ENCODE measurements at places on chromosomes 1 and 21.

- DNase-seq, result no peak
These were observed 7.0 kb downstream of the IFNAR2 start for GRCh38 chr21:33236766-33237165.

DNA sequence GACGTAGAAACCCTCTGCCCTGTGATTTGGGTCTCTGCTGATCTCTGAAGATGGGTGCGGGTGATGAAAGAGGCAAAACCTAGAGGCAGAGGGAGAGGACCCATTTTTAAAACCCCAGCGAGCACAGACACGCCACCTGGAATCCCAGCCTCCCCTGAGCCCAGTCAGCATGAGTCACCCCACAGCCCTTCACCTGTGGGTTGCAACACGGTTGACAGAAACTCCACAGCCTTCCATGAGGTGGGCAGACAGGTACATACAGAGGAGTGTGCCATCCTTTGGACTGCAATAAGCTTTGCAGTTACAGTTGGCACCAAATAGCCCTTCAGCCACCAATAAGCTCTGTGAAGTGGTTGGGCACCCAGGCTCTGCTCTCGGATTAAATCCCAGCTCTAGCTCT lies 2.1 kb upstream of the GRHL3 start:
- DNase-seq, result no peak

- no peak for DNase-seq
These were observed 172.4 kb upstream of the IGSF21 start for GRCh38 chr1:17935230-17935629.

DNA sequence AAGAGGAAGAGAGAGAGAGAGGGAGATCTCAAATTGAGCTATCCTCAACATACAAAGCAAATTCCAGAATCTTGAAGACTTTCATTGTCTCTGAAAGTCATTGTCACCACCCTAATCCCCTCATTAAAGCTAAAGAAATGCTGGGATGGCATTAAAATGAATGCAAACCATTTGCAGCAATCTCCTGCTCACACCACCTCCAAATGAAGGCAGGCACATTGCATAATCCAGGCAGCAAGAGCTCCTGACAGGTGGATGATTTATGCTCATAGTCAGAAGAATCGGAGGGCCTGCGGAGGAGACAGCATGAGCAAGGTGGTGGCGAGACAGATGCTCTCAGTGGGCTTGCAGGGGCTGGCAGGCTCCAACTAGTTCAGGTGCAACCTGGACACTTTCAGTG lies 90.2 kb downstream of the ESRRG start:
- no peak for DNase-seq

DNA sequence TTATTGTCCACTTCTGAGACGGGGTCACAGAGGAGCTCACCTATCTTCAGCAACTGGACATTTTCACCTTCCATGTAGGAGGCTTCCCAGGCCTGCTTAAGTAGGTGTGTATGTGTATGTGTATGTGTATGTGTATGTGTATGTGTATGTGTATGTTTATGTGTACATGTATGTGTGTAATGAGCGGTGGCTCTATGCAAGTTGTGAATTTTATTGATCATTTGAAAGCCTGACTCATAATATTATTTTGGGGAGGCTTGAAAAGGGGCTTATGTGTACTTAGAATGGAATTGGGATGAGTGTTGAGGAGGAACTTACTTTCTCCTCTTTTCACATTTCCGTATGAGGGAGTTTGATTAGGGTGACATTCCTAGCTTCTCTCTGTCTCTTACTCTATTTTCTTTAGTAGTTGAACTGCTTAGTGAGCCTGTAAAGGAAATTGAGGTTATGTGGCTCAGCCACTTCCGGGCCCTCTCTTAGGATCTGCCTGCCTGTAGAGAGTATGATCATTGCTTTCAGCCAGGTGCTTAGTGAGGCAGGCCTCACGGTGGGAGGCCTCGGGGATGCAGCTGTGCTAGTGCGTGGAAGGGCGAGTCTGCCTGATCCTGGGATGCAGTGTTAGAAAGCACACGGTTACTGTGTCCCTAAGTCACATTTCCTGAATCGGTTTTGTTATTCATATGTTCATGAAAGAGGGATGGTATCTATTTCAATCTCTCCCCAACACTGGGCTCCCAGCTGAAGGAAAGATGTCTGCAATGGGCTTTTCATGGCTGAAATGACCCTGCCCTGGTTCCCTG lies 61.0 kb downstream of the IER5 start:
- no peak for DNase-seq

Measured in activated CD4-positive, alpha-beta T cell treated with anti-CD3 and anti-CD28 coated beads for 24 hours (primary cell).